ENCODE measurements at places on chromosomes 16 and 17.

- no peak for DNase-seq
Observed at GRCh38 chr17:39794249-39794970, 56.7 kb downstream of the GRB7 start.

DNA sequence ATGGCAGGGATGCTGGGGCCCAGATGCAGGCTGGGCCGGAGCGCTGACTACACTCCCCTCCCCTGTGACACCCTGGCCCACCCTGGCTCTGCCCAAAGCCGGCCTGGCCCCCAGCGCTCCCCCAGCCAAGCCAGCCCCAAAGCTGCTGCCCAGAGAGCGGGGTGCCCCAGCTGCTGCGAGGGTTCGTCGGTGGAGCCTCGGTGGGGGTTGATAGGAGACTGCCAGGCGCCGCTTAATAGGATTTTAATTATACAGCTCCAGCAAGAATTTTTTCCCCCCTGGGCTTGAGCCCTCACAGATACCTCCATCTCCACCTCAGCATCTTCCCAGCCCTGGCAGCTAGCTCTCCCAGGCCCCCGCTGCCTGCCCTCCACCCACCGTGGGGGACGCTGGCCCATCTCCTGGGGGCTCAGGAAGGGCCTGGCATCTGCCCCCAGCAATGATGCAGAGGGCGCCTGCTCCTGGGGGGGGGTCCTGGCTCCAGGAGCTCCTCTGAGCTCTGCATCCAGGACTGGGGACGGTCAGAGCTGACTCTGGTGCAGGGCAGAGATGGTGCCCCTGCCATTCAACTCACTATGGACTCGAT lies 36.8 kb upstream of the DLX4 start:
- DNase-seq = no peak

- DNase-seq = no peak
Observed at GRCh38 chr16:27822996-27823395, 240.5 kb downstream of the GSG1L start.

GRCh38 chr16:17336530-17336900 lies 134.2 kb downstream of the XYLT1 start:
- no peak for DNase-seq

DNA sequence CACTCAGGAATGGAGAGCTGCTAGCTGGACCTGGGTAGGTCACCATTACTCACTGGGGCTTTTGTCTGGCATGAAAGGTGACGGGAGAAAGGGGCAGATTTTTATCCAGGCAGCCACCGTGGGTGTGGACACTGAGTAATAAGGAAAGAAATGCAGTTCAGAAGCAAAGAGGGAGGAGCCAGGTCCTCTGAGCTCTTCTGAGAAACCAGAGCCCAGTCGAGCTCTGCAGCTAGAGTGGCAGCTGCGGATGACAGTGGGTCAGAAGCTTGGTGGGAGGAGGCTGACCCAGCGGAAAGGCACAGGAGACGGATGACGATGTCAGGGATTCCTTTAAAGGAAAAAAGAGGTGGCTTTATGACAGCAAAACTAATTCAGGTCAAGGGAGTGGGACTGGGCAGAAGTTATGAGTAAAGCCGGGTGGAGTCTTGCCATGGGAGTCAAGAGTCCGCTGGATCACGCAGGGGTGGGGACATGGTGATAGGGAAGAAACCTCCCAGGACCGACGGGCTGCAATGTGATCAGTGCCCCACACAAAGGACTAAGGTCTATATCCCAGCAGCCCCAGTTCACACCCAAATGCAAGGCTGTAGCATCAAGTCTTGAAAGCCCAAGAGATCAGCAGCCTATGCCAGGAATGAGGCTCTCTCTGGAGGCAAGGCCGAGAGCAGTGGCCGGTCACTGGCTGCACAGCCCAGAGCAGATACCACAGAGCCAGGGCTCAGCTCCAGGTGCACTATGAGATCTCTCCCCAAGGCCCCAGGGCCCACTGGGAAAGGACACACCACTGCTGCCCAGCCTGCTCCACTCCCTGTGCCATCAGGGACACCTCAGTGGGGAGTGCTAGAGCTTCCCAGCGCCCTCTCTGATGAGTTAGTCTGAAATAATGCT lies 6.3 kb upstream of the MNT start:
- no peak for DNase-seq

- DNase-seq = no peak
Observed at GRCh38 chr17:27793168-27793905, 7.0 kb downstream of the NOS2 start.

DNA sequence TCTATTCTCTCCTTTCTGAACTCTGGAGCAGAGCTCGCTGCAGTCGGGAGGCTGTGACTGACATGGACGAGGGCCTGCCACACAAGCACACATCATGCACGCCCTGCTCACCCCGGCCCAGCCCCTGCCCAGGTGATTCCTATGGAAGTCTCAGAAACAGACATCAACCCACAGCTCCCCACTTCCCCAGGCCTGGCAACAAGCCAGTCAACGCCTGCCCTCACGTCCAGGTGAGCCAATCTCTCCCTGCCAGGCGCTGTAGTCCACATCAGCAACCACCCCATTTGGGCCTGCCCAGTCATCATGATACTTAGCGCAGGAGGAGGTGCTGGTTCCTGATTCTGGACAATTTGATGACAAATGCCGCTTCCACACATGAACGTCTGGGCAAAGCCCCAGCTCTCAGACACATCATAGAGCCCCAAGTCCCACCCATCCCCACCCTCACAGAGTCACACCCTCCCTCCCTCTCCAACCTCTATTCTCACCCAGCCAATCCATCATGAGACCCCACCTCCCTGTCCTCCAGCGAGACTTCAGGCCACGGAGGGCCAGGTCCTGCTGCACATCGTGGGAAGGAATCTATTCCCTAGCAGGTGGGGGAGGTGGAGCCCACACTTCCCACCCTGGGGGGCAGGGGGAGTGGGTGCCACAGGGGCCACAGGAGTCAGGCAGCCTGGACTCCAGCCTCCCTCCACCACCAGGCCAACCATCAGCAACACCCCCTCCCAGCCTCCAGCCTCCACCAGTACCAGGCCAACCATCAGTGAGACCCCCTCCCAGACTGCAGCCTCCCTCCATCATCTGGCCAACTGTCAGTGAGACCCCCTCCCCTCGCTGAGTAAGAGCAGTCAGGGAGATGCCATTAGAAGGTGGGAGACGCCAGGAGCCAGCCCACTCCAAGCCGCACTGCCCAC lies 33.7 kb upstream of the GSG1L start:
- DNase-seq = no peak

DNA sequence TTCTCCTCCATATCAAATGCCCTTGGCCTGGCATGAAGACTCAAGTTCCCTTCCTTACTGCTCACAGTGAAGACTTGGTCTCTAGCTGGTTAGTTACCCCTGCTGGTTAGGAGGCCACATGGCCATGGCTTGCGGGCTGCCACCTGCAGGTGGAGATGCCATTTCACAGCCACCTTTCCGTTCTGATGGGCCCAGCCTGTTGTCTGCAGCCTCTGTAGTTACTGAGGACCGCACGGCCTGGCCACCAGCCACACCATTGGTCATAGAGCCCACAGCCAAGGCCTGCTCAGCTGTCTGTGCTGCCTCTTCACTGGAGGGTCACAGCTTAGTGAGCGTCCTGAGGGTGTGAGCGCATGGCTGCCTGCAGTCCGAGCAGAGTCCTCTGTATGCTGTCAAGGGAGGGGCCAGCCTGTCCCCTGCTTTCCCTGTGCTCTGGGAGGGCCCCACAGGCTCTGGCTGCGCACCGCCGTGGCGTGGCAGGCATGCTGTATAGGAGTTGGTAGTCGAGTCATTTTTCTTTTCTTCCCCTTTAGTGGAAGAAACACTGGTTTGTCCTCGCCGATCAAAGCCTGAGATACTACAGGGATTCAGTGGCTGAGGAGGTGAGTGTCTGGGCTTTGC lies 59.2 kb downstream of the PLD6 start:
- no peak for DNase-seq

GRCh38 chr16:75085556-75085955 lies 31.0 kb downstream of the LDHD start:
- no peak for DNase-seq

GRCh38 chr17:79809530-79810129 lies 12.8 kb upstream of the CBX8 start:
- no peak for DNase-seq

DNA sequence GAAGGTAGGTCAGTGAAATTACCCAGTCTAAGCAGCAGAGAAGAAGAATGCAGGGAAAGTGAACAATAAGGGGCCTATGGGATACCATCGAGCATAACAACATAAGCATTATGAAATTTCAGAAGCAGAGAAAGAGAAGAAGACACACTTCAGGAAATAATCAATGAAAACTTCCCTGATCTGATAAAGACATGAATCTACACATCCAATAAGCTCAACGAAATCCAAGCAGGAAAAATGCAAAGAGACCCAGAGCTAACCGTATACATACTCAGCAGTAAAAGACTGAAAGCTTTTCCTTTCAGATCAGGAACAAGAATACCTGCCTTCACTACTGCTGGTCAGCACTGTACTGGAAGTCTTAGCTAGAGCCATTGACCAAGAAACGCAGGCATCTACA lies 38.6 kb downstream of the WDR45B start:
- DNase-seq = no peak

GRCh38 chr16:69411064-69411985 lies 13.1 kb upstream of the CYB5B start:
- no peak for DNase-seq

DNA sequence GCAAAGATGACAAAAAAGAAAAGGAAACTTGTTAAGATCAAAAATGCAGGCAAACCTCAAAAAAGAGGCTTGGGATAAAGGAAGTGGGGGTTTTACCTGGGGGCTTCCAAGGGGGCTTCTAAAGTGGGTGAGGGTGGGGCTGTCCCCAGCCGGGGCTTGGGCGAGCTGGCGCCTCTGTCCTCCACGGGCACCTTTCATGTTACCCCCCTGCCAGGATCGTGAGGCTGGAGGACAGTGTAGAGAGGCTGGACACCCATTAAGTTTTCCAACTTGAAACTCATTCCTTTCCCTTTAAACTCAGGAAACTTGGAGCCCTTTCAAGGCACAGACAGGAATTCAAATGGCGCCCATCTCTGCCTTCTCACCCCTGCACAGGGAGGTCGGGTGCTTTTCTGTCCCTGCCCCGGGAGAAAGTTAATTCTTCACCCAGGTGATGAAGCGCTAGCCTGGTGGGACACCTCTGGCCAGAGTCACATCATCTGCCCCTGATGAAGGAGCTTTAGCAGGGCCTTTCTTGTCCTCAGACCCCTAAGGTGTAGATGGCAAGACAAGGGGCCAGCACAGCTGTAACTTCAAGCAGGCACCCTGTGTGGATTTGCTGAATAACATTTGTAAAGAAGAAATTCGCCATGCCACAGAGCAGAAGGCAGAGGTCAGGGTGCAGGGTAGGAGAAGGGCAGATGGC lies 87.3 kb downstream of the C16orf78 start:
- DNase-seq = no peak

GRCh38 chr17:35705705-35706104 lies 25.7 kb upstream of the RASL10B start:
- no peak for DNase-seq

- no peak for DNase-seq
Observed at GRCh38 chr16:19698480-19699465, 19.3 kb downstream of the KNOP1 start.

DNA sequence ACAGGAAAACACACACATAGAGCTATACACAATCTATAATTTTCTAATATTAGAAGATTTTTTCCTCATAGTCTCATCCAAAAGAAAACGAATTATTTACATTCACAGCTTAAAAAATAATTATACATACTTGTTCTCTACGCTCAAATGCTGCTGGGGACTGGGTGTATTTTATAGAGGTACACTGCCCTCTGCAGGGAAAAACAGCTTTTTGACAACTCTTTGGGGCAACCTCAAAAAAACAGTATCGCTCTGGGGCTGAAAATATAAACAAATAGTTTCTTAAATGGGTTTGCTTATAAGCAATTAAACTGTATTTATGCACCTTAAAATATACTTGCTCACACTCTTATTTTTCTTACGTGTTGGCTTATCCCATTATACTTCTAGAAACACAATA lies 261.8 kb upstream of the PSMD7 start:
- no peak for DNase-seq

All from central memory CD8-positive, alpha-beta T cell (primary cell).